ENCODE measurements at places on chromosomes 7 and 10.

- DNase-seq = no peak
Observed at GRCh38 chr7:140294454-140294853, 103.9 kb downstream of the SLC37A3 start.

DNA sequence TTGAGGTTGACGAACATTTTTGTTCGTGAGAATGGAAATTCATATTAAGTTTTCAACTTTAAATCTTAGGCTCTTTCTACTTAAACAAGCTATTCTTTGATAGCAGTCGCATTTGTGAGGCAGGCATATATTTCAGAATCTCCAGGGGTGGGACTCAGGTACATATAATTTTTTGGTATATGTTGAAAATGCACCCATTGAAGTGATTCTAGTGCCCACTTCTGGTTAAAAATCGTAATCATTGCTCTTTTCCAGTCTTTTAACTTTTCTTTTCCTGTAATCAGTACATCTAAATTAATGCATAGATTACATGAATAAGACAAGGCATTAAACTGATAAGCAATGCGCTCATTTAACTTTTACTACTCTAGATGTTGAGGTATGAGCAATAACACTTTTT, 67.8 kb downstream of the ZNRF2 start:
- no peak for DNase-seq

DNA sequence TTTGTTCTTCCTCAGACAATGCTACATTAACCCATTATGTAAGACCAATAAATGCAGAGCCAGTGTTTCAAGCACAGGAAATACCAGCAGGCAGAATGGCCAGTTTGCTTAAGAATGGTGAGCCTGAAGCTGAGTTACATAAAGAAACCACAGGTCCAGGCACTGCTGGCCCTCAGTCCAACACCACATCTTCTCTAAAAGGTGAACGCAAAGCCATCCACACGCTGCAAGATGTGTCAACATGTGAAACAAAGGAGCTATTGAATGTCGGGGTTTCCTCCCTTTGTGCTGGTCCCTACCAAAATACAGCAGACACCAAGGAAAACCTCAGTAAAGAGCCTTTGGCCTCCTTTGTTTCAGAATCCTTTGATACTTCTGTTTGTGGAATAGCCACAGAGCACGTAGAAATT, 63.8 kb downstream of the TASOR2 start:
- no peak for DNase-seq

DNA sequence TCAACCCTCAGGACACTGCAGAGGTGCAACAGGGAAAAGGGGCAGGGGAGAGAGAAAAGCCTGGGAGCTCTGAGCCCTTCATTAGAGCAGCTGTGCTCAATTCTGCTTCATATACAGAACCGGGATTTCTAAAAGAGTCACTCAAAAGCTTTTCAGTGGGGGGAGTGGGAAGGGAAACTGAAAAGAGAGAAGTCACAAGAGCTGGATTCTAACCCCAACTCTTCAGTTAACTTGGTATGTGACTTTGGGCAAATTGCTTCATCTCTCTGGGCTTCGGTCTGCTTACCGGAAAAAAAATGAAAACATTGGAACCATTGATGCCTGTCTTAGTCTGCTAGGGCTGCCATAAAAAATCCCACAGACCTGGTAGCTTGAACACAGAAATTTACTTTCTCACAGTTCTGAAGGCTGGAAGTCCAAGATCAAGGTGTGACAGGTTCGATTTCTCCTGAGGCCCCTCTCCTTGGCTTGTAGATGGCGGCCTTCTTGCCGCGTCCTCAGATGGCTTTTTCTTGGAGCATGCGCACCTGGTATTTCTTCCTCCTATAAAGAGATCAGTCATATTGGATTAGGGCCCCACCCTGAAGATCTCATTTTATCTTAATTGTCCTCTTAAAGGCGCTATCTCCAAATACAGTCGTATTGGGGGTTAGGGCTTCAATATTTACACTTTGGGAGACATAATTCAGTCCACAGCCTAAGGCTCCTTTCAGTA, 118.3 kb upstream of the KMT2E start:
- DNase-seq = no peak

DNA sequence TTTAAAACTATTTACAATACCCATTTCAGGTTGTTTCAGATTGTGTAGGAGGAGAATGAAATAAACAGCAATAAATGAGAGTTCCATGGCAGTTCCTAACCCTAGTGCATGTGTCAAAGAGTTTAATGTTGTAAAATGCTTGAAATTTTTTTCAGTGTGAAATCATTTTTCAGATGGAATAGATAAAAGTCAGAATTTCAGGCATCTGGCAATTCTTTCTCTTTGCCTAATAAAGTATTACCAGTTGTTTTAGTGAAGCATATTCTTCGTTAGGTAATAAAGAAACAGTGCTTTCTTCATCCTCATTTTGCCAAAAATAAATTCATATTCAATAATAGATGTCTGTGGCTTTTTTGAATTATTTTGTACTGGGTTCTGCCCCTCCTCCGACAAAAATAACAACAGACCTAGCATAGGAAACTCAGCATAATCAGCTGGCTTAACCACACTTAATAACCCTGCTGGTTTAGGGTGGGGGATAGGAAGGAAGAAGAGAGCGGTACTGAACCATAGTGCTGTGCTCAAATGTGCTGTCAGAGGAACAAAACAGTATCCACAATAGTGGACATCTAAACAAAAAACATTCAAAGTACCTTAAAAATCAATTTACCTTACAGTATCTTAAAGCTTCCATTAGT, 39.1 kb downstream of the MINDY3 start:
- no peak for DNase-seq

DNA sequence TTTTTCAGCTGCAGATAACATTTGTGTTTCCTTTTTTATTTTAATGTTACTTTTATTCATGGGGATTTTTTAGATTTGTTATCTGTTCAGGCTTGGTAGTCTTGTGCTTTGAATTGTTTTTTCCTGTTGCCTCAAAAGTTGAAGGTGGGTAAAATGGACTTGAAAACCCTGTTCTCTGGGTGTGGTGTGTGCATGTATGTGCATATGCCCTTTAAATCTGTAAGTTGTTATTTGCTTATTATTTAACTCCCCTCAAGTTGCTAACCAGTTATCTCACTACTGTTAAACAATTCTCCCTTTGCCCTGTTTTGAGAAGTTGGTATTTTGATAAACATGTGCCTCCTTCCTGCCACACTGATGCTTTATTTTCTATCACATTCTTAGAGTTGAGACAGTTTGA, 30.6 kb downstream of the TSPAN14 start:
- DNase-seq = no peak

DNA sequence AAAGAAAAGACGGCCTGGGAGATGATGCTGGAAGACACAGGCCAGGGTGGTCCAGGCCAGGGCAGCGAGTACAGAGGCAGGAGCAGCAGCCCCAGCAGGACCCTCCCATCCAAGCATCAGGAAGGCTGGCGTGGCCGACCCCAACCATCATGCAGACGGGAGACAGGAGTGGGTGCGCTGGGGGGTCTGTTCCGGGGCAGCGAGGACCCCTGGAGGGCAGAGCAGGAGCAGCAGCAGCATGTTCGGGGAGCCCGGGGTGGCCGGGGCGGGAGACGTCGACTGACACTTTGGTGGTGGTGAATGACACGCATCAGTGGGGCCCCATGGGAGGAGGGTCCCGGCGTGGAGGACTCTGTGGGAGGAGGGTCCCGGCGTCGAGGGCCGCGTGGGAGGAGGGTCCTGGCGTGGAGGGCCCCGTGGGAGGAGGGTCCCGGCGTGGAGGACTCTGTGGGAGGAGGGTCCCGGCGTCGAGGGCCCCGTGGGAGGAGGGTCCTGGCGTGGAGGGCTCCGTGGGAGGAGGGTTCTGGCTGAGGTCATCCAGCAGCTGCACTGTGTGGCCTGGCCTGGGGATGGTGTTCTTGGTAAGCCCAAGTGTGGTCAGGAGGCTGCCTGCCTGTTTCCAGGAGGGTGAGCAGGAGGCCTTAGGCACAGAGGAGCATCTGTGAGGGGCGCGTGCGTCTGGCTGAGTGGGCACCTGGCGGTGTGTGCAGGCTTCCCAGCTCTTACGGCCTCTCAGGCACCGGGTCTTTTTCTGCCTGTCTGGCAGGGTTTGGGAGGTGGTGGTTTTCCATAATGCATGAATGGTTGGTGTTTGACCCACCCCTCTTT, 38.9 kb downstream of the FAM20C start:
- peak; percentile 51 for DNase-seq

GRCh38 chr7:127678947-127679346, 27.0 kb downstream of the SND1 start:
- DNase-seq = no peak

GRCh38 chr7:142813226-142813625, 41.6 kb upstream of the EPHB6 start:
- peak; percentile 44 for DNase-seq

DNA sequence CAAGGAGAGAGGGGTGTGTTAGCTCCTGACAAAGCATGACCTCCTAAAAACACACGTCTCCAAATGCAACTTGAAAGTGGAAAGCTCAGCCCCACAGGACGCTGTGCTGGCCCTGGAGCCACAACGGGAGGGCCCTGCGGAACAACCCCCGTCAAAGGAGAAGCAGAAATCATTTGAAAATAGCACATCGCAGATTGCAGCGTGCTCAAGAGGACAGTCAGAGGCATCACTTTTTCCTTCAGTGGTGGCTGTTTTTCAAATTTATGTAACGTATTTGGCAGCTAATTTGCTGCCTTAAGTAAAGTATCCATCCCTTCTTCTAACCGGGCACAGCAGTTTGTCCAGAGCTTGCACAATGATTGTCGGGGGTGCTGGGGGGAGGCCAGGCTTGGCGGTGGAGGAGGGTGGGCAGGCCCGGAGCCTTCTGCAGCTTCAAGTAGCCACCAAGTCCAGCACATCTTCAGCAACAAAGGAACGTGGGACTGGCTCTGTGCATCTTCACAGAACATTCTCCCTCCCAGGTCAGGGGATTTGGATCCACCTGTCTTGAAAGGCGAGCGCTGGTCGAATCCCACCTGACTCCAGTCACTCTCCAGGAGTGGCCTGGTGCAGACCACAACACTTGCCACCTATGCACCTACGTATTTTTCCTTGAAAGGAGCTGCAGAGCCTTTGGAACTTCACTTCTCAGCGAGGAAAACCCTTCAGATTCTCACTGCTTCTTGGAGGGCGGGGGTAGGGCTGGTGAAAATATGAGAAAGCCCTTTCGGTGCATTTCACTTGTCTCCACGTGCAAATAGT, 346.3 kb downstream of the DNAJB6 start:
- DNase-seq = no peak

DNA sequence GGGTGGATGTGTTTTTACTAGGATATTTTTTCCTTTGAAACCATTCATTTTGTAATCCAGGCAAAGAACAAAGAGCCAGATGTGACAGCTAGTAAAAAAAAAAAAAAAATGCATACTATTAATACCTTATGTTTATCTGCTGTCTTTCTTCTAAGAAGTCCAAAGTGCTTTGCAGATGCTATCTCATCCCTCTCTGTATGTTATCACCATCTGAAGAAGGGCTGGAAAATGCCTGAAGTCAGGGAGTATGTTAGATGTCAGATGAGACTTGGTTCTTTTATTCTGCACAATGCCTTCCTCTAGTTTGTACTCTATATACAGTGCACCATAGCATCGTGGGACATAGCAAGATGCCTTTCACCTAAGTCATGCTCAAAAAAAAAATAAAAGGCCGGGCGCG, 10.4 kb upstream of the CAMK1D start:
- no peak for DNase-seq

GRCh38 chr10:21510241-21511094, 15.0 kb downstream of the SKIDA1 start:
- peak; percentile 64 for DNase-seq

GRCh38 chr7:49781996-49782395, 8.6 kb downstream of the VWC2 start:
- no peak for DNase-seq

DNA sequence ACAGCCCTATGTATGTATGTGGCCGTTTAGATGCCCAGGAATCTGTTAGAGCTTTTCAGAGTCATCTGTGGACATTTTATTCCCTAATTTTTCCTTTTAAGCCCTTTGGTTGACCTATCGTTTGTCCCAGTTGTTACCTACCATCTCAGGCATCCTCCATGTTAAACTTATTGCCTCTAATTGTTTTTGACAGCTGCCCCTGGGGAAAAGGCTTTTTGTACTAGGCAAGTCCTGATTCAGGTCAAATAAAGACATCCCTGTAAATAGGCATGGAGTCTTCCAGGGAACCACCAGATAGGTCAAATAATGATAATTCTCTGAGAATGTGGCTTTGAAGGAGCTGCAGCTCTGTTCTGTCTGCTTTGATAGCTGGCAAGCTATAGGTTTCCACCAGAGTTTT, 87.7 kb upstream of the CYP26C1 start:
- DNase-seq = no peak

DNA sequence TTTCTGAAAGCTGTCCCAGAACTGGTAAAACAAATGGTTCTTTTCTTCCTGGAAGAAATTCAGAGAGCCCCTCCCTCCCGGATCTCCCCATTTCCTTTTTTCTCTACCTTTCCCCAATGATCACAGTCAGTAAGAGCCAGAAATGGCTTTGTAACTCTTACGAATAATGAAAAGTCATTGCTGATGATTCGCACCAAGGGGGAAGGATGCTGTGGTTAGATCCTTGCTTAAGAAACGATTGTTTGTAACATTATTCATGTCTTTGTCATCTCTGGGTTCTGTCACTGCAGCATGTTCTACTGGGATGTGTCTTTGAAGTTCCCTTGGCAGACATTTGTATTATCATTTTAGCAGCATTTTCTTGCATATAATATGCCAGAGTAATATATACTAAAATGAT, 138.9 kb downstream of the CACNB2 start:
- DNase-seq = no peak

- no peak for DNase-seq
Observed at GRCh38 chr7:156028521-156028920, 216.3 kb upstream of the SHH start.

GRCh38 chr7:122887198-122887597, 938 bp upstream of the CADPS2 start:
- DNase-seq = peak; percentile 46

DNA sequence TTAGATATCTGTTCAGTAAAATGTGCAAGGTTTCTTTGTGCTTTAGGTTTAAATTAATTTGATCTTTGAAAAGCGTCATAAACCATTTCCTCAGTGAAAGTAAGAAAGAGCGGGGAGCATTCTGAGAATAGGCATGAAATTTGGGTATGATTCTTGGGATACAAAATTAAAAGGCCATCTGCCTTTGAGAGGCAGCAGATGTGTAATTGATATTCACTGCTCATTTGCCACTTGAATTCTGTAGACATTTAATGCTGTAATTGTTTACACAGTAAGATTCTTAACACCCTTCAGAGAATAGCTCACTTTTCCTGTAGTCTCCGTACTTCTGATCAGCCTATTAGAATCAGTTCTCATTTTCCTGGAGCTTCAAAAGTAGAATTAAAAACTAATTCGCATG, 18.7 kb downstream of the FRMD4A start:
- no peak for DNase-seq

- DNase-seq = peak; percentile 8
Observed at GRCh38 chr10:46528675-46529615, 27.5 kb downstream of the GPRIN2 start.

- DNase-seq = no peak
Observed at GRCh38 chr10:129501652-129502436, 34.8 kb downstream of the MGMT start.

All from WTC11 (cell line).